Activated naive CD8-positive, alpha-beta T cell treated with anti-CD3 and anti-CD28 coated beads, Interleukin-2, amount 10 ng/mL, durations not matched to agents 7 days and 5 days (primary cell): ENCODE measurements at places on chromosomes 13 and 19. TPM values are rescaled to one million over a fixed set of nuclear protein-coding genes. Genes with fewer than 3 reads are reported as not detected.

PSG7 gene
- not detected for total RNA-seq

TMEM255B gene
- total RNA-seq = 1.6 TPM

ADAMTSL5 gene
- total RNA-seq = 1.8 TPM

DNA sequence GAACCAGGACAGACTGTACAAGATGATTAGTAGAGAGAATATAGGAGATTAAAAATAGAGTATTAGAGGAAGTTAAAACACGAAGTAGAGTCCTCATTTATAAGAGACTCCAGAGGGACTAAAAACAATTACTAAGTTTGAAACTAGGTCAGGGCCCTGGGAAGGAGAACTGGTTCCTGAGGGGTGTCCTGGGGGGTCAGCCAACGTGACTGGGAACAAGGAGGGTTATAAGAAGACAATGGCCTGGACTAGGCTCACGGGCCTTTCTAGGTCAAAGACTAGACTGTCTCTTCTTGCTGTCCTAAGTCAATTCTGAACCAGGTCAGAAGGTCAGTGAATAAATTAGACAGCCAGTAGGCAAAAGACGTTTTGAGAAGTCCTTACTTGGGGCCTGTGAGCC, 165.3 kb downstream of the IER2 start:
- no peak for DNase-seq

ZNF600 gene
- total RNA-seq = 44.3 TPM

DNA sequence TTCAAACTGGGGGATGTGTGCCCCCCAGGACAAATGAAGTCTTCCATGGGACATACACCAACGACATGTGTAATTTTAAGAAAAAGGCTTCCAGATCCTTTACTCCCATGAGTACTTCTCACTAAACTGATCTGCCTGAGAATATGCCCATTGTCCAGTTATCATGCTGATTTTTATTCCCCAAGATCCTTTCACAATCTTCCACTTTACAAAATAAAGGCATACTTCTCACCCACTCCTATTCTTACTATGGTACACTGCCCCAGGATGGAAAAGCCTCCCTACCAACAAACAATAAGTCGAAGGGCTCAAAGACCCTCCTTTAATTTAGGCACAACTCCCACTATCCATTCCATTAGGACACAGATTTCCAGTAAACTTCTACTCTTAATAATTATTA, 3.5 kb downstream of the SPART start:
- DNase-seq = no peak

DNA sequence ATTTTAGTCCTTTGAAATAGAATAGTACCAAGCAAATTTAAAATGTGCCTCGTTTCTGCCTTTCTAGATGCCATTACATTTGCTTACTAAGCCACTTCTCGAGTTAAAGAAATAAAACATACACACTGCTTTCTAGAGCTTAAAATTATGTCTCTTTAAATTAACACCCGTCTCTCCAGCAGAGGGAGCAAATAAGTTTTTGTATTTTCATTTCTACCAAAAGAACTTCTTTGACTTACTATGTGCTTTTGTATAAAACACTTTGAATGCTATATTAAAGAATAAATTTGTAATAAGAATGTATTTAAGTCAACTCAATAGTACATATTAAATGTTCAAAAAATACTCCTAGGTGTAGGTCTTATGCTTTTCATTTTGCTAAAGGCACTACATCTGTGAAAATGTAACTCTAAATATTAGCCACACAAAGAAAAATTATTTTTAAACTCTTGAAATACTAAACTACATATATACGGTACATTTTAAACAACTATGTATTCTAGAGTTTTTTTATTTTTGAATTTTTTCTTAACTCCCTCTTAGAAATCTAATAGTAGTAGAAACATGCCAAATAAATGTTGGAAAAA, 269.3 kb upstream of the MIR17HG start:
- no peak for DNase-seq

TEX101 gene
- total RNA-seq = not detected

NXNL1 gene
- not detected for total RNA-seq

DNA sequence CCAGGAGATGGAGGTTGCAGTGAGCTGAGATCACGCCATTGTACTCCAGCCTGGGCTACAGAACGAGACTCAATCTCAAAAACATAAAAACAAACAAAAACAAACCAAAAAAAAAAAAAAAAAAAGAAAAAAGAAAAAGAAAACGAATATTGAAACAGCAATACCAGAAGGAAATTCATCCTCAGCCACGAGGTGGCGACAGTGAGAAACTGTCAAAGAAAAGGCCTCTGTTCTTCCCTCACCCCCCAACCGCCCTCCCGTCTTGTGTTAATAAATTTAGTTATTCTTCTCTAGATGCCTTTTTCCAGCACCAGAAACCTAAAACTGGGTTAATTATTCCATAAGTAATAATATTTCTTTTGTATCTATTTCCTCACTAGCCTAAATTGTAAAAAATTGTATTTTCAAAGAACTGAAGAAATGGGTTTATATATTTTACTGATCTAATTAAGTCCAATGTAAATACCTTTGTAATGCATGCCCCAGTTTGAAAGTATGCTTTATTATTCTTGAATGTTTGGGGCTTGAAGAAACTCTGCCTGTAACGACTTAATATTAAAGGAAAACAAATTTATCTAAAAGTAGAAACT, 38.6 kb downstream of the LIG4 start:
- DNase-seq = peak; percentile 50

DNA sequence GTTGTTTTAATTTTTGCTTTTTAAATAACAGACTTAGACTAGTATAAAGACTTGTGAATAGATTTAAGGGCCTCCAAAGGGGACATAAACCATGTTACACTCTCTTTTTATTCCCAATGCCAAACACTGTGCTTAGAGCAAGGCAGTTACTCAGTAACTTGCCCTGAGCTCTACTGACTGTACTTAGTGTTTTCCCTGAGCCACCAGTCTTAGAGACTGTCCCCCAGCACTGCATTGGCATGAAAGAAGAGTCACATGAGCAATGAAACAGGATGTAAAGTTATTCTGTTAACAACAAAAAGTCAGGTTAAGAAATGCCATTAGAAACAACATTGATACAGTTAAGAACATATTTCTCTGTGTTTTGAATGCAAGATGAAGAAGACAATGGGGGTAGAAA, 187.9 kb downstream of the TBC1D4 start:
- DNase-seq = no peak

LILRA5 gene
- not detected for total RNA-seq

ZNF653 gene
- 21.1 TPM for total RNA-seq

ETV2 gene
- 1.9 TPM for total RNA-seq

- DNase-seq = no peak
These were observed 75.6 kb upstream of the RFC3 start for GRCh38 chr13:33742321-33742720.

DNA sequence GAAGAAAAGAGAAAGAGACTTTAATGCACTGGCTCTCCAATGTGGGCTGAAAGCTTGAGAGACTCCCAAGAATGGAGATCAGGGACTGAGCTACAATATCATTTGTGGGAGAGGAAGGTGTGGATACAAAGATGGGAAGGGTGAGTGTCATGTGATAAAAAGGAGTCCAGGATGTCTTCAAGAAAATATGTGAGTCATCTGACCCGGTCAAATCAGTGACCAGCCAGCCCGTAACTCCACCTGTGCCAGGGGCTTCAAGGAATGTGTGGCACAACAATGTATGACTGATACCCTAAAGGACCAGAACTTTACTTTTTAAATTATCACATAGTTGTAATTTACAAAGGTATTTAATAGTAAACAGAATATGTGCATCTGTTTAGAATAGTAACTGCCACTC, 97.2 kb downstream of the DOCK9 start:
- DNase-seq = no peak

PROZ gene
- total RNA-seq = not detected

KASH5 gene
- not detected for total RNA-seq

KLHL1 gene
- not detected for total RNA-seq

ZNF345 gene
- total RNA-seq = 11.0 TPM

PGPEP1 gene
- 45.7 TPM for total RNA-seq

GRCh38 chr19:29478578-29479565, 46.9 kb upstream of the VSTM2B start:
- DNase-seq = no peak

DNA sequence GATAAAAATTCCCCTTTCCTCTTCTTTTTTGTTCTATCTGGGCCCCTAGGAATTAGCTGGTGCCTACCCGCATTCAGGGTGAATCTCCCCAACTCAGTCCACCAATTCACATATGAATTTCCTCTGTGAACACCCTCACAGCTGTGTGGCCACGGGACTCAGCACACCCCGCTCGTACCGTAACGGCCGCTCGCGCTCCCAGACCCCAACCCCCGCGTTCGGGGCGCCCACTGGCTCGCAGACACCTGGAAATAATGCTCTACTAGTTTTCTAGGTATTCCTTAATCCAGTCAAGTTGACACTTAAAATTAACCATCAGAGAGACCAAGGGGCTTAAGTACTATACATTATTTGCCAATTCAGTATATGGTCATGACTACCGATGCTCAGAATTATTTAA, 1702.1 kb upstream of the PCDH20 start:
- no peak for DNase-seq

DNA sequence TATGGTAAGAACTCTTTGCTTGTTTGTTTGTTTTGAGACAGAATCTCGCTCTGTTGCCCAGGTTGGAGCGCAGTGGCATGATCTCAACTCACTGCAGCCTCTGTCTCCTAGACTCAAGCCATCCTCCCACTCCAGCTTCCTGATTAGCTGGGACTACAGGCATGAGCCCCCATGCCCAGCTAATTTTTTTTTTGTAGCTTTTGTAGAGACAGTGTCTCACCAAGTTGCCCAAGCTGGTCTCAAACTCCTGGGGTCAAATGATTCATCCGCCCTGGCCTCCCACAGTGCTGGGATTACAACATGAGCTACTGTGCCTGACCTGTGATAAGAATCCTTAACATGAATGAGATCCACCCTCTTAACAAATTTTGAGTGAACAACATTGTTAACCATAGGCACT, 183.9 kb upstream of the TSHZ3 start:
- no peak for DNase-seq

DNA sequence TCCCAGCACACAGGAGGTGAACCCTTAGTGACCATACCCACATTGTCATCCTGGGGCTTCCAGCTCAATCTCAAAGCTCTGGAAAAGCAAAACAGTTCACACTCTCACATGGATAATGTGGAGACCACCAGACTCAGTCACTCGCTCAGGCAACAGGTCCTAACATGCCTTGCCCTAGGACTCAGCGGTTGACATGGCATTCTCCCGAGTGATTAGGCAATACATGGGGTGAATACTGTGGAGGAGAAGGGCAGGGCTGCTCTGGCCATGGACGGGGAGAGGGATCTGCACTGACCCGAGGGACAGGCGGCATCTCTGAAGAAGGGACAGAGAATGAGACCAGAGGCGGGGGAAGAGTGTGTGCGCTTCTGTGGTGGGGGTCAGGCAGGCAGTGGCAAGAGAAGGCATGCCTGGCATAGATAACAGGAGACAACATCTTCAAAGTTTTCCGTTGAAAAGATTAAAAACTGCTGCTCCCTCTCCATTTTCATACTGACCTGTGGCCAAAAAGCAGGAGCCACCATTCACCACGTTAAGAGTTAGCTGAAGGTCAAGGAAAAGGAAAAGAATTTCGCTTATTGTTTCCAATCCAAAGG, 44.5 kb upstream of the EPHX3 start:
- no peak for DNase-seq

DNA sequence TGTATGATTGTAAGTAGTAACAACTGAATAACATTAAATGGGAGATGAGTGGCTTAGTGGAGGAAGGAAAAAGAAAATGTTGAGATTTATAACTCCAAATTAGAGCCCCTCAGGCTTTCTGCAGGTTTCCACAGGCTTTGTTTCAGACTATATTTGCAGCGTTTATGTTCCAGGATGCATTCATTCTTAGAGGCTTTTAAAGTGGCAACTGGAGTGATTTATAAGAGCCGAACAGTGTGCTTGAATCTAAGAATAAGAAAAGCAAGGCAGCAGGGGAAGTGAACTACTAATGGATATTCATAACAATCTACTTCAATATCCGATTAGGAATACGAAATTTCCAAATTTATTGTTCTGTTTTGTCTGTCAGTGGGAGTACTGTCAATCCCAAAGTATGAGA, 91.0 kb downstream of the UFM1 start:
- no peak for DNase-seq

MAP4K1 gene
- total RNA-seq = 299 TPM

- DNase-seq = no peak
These were observed 128.4 kb upstream of the SPRY2 start for GRCh38 chr13:80469105-80469852.
